Lung microvascular endothelial cell (primary cell): ENCODE measurements at places on chromosomes 13 and 19.

DNA sequence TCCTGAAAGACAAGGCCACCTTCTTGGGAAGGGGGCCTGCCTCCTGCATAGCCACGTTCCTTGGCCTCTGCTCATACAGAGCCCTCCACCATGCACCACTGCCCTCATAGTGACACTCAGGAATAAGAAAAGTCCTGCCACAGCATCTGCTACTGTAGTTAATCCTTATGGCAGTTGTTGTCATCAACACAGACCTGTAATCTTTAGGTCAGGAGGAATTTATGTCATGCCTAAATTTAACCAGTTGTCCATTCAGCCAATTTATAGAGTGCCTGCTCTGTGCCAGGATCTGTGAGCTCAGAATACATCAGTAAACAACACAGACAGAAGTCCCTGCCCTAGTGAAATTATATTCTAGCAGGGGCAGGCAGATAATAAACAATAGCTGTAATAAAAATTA, 44.4 kb downstream of the FAM124A start:
- DNase-seq = no peak

- DNase-seq = no peak
These were observed 21.5 kb downstream of the OLFM4 start for GRCh38 chr13:53050151-53050550.

DNA sequence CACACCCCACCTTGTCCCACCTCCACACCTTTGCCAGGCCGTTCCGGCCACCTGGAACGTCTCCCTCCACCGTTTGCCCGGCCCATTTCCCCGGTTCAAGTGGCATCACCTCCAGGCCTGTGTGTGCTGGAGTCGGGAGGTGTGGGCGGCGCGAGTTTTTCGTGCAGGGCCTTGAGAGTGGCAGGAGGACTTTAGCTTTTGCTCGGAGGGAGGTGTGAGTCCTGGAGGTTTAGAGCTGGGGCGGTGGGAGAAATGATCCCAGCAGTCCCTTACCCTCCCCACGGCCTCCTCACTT, 4.3 kb upstream of the PALM start:
- no peak for DNase-seq

- no peak for DNase-seq
These were observed 63.8 kb downstream of the SCEL start for GRCh38 chr13:77599351-77599750.

- DNase-seq = no peak
These were observed 58.5 kb downstream of the POSTN start for GRCh38 chr13:37539976-37540605.

GRCh38 chr13:50724438-50724837, 119.1 kb downstream of the DLEU7 start:
- no peak for DNase-seq
